ENCODE measurements at places on chromosomes 5 and 9. TPM values are rescaled to one million over a fixed set of nuclear protein-coding genes. Genes with fewer than 3 reads are reported as not detected.

GRCh38 chr9:105333076-105333475 lies 88.6 kb downstream of the SLC44A1 start:
- DNase-seq = no peak

GRCh38 chr5:173236531-173237142 lies 1.6 kb upstream of the NKX2-5 start:
- DNase-seq = no peak

DNA sequence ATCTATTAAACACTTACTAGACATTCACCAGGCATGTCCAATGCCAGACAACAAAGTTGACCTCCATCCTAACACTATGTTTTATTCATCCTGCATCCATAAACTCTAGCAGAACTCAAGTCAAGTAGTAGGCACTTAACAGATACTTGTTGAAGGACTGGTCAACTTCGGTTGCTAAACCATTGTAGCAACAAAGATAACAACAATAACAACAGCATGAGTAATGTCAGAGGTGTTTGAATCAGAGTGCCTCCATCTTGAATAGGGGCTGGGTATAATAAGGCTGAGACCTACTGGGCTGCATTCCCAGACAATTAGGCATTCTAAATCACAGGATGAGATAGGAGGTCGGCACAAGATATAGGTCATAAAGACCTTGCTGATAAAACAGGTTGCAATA lies 180.5 kb upstream of the ZNF462 start:
- DNase-seq = no peak

DNA sequence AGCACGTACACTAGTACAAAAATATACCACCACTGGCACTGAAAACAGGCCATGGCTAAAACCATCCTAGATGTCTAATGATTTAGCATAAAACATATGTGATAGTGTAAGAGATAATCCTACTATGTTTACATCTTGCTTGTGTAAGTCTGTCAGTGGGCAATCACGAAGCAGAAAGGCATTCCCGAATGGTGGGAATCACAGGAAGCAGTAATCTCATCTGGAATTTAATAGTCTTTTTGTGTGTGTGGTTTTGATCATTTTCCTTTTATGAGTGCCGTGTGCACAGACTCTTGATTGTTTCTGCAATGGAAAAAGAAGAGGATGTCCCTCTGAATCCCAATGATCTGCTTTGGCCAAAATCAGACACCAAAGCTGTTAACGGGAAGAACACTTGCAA lies 200.5 kb downstream of the EBF1 start:
- DNase-seq = no peak

GRCh38 chr5:119031011-119031886 lies 39.6 kb upstream of the DMXL1 start:
- DNase-seq = no peak

- no peak for DNase-seq
These were observed 368.0 kb upstream of the WWC1 start for GRCh38 chr5:167923396-167923795.

DNA sequence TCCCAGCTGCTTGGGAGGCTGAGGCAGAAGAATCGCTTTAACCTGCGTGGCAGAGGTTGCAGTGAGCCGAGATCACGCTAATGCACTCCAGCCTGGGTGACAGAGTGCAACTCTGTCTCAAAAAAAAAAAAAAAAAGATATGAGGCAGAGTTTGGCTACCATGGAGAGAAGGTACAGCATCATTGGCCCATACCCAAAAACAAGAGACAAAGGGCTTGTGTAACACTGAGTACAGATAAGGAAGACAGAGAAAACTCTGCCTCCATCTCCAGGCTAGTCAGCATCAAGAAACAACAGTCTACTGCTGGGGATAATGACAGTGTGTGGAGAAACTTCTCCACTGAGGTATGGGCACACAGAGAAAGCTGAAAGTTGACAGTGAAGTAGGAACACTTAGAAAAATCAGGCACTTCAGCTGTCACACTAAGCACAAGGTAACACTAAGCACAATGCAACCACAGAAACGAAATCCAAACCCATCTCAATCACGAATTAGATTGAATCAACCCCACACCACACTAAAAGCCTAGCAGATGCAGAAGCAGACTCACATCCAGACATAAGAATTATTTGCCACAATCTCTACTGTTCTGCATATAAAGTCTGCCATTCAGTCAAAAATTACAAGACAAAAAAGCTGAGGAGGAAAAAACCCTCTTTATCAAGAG lies 10.5 kb downstream of the PJA2 start:
- no peak for DNase-seq

GRCh38 chr9:90393365-90394152 lies 249.1 kb downstream of the DIRAS2 start:
- no peak for DNase-seq

DNA sequence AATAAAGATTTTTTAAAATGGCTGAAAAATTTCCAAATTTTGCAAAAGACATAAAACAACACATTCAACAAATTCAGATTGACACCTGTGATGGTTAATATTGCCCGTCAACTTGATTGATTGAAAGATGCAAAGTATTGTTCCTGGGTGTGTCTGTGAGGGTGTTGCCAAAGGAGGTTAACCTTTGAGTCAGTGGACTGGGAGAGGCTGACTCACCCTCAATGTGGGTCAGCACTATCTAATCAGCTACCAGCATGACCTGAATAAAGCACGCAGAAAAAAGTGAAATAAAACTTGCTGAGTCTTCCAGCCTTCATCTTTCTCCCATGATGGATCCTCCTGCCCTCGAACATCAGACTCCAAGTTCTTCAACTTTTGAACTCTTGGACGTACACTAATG lies 868.0 kb upstream of the CTNND2 start:
- DNase-seq = no peak

GRCh38 chr5:60207040-60207439 lies 313.5 kb upstream of the PDE4D start:
- no peak for DNase-seq

GRCh38 chr9:76181020-76181641 lies 213.1 kb downstream of the RFK start:
- no peak for DNase-seq

DNA sequence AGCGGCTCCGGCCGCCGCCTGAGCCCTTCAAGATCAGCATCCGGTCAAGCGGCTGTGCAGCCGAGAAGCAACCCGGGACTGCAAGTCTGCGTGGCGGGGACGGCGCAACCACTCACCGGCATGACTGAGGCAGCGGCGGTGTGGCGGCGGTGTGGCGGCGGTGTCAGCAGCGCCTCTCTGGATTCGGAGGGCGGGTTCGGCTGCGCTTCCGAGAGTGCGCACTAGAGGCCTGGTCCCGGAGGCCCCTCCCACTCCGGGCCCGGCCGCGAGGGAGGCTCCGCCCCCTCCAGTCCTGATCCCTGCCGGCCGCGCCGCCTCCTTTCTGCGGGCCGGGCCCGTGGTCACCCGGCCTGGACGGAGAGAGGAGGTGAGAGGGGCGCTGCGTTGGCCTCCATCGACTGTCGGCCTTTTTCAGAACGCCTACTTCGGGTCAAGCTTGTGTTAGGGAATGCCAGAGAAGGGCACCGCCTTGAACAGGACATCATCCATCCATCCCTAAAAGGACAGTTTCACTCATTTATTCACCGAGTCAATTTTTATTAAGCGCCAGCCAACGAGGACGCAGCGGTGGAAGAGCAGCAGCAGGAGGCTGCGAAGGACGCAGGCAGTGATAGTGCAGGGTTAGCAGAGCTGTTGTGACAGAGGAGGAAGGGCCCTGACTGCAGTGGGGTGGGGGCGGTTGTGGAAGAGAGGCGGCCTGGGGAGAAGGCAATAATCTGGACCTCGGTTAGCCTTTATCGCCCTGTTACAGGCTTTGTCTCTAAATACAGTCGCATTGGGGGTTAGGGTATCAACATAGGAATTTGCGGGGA lies at the start of gene ATOX1:
ATOX1 (minus strand) TSS at position 202 of the 812 bp plus-strand sequence; CDS start at position 122, 80 bp downstream.
- DNase-seq = peak; percentile 94

- peak; percentile 92 for DNase-seq
These were observed 9.3 kb upstream of the GRIN1 start for GRCh38 chr9:137129456-137130175.

DNA sequence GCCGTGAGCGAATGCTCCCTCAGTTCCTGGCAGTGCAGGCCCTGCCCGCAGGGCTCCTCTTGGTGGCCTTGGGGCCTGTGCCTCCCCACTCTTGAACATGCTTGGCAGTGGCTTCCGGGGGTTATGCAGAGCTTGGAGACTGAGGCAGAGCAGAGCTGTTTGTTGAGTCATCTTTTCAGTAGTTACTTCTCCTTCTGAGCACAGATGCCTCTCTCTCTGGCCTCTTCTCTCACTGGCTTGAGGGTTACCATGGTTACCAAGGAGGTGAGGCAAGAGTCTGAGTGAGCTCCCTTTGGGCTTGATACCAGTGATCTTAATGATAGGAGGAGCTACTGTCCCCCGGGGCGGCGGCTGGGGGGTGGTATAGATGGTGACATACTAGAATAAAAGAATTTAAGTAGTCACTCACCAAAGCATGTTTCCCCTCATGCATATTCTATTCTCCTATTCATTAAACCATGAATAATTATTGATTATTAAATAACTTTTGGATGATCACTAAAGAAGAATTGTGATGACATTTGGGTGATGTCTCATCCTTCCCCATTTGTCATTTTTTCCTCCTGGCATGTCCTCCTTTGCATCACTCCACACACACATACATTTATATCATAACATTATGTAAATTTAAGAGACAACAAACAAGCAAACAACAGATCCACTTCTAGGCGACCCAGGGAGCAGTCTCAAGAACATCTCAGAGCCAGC lies 111.1 kb downstream of the ARHGAP26 start:
- no peak for DNase-seq

- DNase-seq = no peak
These were observed 28.2 kb downstream of the HAVCR1 start for GRCh38 chr5:157030692-157031091.

DNA sequence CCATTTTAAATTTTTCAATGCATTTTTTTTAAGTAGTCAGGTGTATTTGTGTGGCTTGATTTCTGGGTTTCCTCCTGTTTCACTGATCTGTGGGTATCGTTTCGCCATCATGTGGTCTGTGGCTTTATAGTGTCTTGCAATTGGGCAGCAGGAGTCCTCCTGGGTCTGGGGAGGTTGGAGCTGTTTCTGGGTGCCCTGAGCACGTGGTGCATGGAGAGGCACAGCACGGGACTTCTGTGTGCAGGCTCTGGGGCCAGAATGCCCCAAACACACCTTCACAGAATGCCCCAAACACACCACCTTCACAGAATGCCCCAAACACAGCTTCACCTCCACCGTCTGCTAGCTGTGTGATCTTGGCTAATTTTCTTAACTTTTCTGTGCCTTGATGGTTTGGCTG lies 82.6 kb upstream of the COL5A1 start:
- no peak for DNase-seq

- DNase-seq = no peak
These were observed 22.2 kb upstream of the IER5L start for GRCh38 chr9:129200255-129200654.

GRCh38 chr5:33526755-33527154 lies 86.0 kb downstream of the TARS1 start:
- no peak for DNase-seq

- no peak for DNase-seq
These were observed 145.0 kb upstream of the SLC28A3 start for GRCh38 chr9:84485539-84485938.

DNA sequence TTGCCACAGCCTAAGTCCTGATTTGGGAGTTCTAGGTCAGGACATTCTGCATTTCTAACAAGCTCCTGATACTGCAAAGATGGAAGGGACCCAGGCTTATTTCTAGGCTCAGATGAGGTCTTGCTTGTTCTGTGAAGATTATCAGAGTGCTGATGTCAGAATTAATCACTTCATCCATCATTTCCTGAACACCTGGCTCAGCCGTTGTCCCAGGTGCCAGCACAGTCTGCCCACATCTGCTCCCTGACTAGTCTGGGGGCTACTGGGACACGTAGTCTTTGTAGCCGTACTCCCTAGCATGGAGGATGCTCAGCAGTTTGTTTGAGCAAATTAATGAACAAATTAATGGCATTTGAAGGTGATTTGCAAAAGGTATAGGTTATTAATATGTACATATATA lies 17.9 kb upstream of the SPINK4 start:
- no peak for DNase-seq

GRCh38 chr9:18741945-18742344 lies 268.0 kb downstream of the ADAMTSL1 start:
- DNase-seq = no peak

- DNase-seq = peak; percentile 21
These were observed 1.6 kb downstream of the COL5A1 start for GRCh38 chr9:134643222-134643671.

DNA sequence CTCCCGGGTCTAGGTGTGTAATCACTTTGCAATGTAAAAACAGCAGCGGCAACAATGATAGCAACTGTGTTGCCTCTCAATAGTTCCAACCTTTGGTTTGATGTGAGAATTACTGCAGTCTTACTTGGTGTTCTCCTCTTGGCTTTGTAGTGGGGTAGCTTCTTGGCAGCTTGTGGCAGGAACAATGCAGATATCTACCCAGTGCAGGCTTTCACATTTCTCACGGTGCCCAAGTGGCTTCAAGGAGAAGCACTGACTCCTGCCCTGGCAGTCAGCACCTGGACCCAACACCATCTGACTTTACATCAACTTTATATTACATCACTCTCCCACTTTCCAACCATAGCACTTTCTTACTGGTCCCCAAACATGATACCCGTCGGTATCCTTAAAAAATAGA lies 28.4 kb upstream of the TIFAB start:
- no peak for DNase-seq

DNA sequence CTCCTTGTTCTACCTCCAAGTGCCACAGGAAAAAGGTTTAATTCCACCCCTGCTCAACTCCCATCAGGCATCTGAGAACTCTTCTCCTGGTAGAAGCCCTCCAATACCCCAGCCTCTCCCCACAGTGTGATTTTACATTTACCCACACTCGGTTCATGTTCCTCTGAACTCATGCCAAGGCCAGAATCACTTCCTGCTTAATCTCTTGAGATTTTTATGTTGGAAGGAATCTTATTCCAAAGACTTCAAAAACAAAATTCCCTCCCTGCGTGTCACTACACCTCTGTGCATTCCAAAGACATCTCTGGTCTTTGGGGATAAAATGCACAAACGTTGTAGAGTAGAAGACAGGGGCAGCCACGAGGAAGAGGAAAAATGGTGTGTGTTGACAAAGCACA lies 186.8 kb downstream of the ACTL7B start:
- DNase-seq = no peak

- DNase-seq = no peak
These were observed 655.2 kb downstream of the PDE4D start for GRCh38 chr5:59238126-59238902.

Gene INIP
- total RNA-seq = 27.6 TPM

Gene C5orf22
- 27.5 TPM for total RNA-seq

Gene STPG3
- not detected for total RNA-seq

Gene STOM
- total RNA-seq = 138 TPM

Gene FOXD4
- 0.42 TPM for total RNA-seq

Gene SLC36A2
- not detected for total RNA-seq

Gene CYSRT1
- 0.92 TPM for total RNA-seq

Gene PFN3
- not detected for total RNA-seq

Gene CFAP157
- not detected for total RNA-seq

Gene MARCOL
- not detected for total RNA-seq

Gene CDKN2B
- total RNA-seq = 2.3 TPM

Gene SH3RF2
- 0.84 TPM for total RNA-seq

Gene DMXL1
- 26.1 TPM for total RNA-seq

Gene SLC27A6
- 0.18 TPM for total RNA-seq

Gene IL31RA
- total RNA-seq = 0.90 TPM
